ENCODE measurements at places on chromosomes 2 and 18. TPM values are rescaled to one million over a fixed set of nuclear protein-coding genes. Genes with fewer than 3 reads are reported as not detected.
A peak's percentile ranks its signal among the peaks of the same experiment; 100 is the strongest.

The CCT7 gene
- total RNA-seq: 270 TPM

The DSEL gene
- total RNA-seq: 10.7 TPM

The RTP5 gene
- not detected for total RNA-seq

The DSC2 gene
- total RNA-seq: 25.7 TPM

The RGPD4 gene
- under 0.01 TPM for total RNA-seq

The ACVR2A gene
- total RNA-seq: 18.0 TPM

The ZSWIM2 gene
- total RNA-seq: not detected

The SPP2 gene
- not detected for total RNA-seq

The KCNIP3 gene
- total RNA-seq: 47.4 TPM

- peak; percentile 88 for DNase-seq
Measured at GRCh38 chr2:170886386-170886785, 42.7 kb upstream of the GORASP2 start.

DNA sequence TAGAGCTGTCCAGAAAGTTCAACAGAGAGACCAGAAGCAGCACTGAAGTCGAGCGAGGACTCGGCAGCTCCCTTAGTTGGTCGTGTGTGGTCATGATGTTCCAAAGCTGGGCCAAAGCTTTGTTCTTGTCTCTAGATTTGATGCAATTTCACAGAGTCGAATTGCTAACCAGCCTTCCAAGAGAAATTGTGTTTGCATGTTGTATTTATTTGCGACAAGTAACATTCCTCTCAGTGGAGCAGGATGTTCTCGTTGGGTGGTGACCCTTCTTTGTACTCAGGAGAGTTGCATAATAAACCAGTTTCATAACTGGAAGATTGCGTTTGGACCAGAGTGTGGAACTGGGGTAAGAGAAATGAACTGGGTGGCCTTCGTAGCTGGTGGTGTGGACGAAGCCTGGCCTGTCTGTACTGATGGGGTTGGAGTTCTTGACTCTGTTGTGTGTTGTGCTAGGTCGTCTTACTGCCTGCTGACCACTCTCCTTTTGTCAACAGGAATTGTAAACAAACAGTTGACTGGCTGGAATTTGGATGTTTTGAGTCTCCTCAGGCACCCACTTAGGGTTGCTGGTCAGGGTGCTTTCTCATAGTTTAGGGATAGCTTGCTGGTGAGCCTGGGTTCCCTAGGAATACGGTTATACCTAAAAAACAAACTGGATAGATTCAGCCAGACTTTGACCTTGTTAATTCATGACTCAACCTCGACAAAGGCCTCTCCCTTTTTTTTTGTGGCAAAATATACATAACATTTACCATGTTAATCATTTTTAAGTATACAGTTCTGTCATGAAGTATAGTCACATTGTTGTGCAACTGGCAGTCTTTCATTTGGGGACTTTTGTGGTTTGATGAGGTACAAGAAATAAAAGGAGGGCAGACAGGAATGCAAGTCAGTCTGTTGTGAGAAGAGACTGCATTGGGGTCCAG is 28.9 kb upstream of the TOGARAM2 start:
- DNase-seq: peak; percentile 29

- DNase-seq: no peak
Measured at GRCh38 chr2:173118395-173118794, 42.7 kb downstream of the MAP3K20 start.

DNA sequence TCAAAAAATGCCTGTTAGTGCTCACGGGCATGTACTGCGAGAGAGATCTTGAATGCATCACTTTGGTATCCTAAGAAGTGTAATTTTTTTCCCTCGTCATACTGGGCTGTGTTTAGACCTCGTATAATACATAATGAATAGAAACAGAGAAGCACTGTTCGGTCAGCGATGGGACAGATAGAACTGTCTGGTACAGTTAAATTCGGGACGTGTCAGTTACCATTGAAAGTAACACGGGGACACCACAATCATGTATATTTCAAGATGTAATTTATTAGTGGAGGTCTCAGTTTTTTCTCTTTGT is 1.8 kb downstream of the PKP4 start:
- DNase-seq: no peak

DNA sequence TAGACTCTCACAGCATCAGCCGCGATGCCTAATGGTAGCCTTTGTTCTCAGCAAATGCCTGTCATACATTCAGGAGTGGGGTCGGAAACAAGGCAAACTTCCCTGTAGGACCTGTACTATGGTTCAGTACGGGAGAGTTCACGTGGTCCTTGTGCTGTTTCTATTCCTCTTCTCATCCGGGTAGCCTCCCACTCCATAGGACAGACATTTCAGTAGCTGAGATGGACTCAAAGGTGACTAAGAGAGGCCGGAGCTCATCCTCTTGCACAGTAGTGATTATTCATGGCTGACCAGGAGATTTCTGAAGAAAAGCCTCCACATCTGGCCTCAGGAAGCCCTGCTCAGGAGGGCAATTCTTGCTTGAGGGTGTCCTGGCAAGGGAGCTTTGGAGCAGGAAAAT is 117.8 kb upstream of the SPRED2 start:
- DNase-seq: no peak

DNA sequence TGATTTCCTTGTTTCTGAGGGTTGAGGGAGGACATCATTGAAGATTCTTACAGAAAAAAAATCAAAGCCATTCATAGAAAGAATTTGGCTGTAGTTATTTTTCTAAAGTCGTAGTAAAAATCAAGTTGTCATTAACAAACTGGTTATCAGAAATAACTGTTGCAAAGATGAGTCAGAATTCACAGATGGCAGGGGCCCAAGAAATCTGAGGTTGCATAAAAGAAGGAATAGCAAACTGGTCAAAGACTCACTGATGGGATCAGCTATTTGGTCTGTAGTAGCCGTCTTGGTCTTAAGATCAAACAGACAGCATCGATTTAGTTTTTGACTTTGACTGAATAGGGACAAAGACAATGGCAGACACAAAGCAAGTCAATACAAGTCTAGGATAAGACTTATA is 334.3 kb downstream of the FIGN start:
- DNase-seq: peak; percentile 59

GRCh38 chr18:23283916-23284430 is 148.7 kb downstream of the CABLES1 start:
- peak; percentile 89 for DNase-seq

DNA sequence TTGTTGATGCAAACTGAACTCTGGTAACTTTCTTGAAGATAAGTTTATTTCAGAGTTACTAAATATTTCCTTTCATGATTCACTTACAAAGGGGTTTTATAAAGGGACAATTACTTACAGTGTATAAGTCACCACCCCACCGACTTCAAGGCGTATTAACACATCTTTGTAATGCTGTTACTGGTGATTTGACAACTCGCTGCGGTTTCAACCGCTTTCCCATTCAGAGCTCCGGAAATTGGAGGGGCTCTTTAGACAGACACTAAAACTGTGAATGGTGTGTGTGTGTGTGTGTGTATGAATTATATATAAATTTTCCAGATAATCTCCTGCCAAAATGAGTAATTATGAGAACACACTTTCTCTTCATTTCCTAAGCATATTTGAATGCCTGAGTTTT is 4.9 kb downstream of the TM4SF20 start:
- DNase-seq: no peak

GRCh38 chr2:144546933-144547332 is 27.0 kb upstream of the ZEB2 start:
- no peak for DNase-seq

DNA sequence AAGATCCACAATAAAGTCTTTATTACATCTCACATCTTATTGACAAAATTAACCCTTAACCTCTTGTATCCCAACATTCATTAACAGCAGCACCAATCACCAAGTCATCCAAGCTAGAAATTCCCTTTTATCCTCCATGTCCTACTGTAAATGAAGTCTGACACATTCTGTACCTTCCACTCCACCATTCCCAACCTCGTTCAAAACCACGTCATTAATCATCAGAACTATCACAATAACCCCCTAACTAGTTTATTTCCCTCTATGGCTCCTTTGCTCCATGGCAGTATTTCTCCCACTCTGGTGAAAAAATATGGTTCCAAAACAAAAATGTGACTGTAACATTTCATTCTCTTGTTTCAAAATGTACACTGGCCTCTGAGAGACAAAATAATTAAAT is 1626.2 kb downstream of the LRP1B start:
- peak; percentile 7 for DNase-seq

GRCh38 chr2:68391869-68392268 is 26.8 kb downstream of the PLEK start:
- no peak for DNase-seq

GRCh38 chr2:75595541-75596395 is 35.0 kb upstream of the EVA1A start:
- peak; percentile 95 for DNase-seq

- no peak for DNase-seq
Measured at GRCh38 chr18:40447820-40448219, 1507.2 kb upstream of the PIK3C3 start.

DNA sequence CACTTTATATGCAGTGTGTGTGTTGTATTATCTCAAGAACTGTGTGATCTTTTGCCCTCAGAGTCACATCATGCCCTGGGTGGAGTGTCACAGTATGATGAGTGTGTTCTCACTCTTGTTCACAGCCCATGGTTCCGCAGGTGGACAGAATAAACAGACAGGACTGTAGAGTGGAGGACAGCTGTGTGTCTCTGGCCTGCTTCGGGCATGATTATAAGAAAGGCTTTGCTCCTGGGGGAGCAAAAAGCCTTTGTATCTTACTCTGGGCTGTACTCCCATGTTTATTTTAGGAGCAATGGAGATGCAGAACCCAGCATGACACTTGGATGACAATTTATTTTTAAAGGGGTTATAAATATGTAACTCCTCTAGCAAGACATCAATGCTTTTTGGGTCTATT is 371.7 kb upstream of the MEX3C start:
- no peak for DNase-seq

DNA sequence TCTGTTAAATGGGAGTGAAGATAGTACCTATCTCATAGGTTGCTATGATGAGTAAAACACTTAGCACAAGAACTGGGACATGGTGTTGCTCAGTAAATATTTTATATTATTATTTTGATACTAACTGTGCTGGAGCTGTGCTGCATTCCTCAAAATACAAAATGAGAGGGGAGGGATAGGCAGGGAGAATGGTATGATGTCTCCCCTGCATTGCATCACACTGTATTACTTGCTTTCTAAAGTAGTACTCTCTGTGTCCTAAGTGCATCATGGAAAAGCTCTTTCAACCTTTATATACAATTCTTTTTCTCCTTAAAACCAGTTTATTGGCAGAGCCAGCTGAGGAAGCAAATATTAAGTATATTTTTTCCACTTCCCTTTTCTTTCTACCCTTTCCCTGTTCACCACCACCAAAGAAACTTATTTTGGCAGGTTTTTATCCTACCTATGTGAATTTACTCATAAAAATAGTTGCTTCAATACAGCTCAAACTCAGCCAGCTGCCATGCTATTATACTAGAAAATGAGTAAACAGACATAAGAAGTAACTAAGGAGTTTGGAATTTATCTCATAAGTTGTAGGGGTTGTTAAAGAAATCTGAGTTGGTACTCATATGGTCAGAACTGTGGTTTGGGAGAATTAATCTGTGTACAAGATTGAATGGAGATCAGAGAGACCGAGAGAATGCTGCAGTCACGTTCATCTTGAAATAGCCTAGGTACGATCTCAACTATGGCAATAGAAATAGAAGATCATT is 60.3 kb downstream of the EHBP1 start:
- DNase-seq: no peak

- DNase-seq: no peak
Measured at GRCh38 chr2:29504746-29505145, 389.5 kb downstream of the CLIP4 start.

DNA sequence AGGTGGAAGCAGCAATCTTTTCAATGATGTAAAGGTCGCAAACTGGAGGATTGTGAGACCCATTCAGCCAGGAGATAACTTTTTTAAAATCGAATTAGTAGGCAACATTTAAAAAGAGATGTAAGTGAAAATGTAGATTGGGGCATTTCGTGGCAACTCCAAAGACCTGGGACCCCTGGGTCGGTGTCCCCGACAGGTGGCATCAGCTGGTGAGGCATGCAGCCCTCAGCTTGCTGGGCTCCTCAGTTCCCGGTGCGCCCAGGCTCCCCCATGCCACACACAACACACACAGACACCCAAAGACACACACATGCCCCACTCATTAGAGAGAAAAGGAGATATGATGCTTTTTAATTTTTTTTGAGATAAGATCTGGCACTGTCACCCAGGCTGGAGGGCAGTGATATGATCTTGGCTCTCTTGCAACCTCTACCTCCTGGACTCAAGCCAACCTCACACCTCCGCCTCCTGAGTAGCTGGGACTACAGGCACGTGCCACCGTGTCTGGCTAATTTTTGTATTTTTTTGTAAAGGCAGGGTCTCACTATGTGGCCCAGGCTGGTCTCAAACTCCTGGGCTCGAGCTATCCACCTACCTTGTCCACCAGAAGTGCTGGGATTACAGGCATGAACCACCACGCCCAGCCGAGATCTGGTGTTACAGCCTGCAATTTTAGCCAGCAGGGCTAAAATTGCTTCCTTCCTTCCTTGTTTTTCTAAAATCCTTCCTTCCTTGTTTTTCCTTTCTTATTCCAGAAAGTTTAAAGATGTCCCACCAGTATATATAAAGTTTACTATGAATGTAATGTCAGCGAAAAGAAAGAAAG is 122.6 kb upstream of the EPAS1 start:
- no peak for DNase-seq

DNA sequence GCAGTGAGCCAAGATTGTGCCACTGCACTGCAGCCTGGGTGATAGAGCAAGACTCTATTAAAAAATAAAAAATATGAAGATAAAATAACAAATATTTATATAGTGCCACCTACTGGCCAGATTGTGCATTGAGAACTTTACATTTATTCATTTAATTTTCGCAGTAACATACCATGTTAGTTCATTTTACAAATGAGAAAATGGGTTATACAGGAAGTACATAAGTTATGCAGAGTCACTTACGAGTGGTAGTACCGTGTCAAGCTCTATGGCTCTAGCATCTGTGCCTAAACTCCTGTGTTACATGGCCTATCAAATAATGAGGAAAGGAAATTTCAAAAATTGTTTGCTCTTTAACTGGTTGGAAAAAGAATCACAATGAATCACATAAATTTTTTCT is 27.9 kb downstream of the RIF1 start:
- peak; percentile 12 for DNase-seq

GRCh38 chr2:174334781-174335251 is at the start of gene SP9:
SP9 (plus strand) TSS chr2:174334954; CDS start chr2:174335093, 139 bp downstream.
- no peak for DNase-seq

GRCh38 chr2:236090027-236090382 is 78.2 kb downstream of the GBX2 start:
- no peak for DNase-seq

DNA sequence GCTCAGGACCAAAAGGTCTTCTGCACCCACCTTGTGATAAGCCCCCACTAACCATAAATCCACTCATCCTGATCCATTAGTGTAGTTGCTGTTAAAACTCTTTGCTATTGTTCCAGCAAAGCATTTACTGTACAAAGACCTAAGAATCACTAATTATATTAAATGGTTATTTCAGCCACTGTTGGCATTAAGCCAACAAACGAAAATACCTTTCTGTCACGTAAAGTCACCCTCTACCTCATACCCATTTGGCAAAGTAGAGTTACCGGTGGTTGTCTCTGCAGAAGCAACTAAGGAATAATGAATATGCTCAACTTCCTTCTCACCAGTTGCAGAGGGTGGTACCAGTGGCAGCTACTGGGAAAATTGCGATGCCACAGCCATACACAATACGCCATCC is 224.5 kb downstream of the SP3 start:
- no peak for DNase-seq

GRCh38 chr2:104092886-104093285 is 761.0 kb upstream of the POU3F3 start:
- DNase-seq: no peak

GRCh38 chr2:13522917-13523821 is 806.4 kb downstream of the TRIB2 start:
- DNase-seq: peak; percentile 81

Data from renal cortical epithelial cell (primary cell).